ENCODE measurements at places on chromosomes 4 and X. TPM values are rescaled to one million over a fixed set of nuclear protein-coding genes. Genes with fewer than 3 reads are reported as not detected.
A peak's percentile ranks its signal among the peaks of the same experiment; 100 is the strongest.

DNA sequence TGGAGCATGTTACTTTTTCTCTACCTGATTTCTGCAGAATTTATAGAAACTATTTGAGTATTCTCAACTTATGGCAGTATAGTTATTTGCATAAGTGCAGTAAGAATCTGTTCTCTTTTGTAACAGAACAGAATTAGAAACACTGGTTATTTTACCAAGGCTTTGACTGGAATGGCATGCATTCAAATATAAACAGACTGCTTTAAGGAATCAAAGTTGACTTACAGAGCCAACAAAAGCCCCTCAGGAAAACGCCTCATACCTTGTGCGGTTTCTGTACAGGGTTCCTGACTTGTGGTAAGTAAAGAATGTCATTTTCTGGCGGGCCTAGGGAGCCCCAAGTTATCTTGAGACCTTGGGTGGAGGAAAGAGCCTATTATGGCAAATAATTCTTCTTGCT, 97.1 kb downstream of the GPR143 start:
- DNase-seq = no peak

DNA sequence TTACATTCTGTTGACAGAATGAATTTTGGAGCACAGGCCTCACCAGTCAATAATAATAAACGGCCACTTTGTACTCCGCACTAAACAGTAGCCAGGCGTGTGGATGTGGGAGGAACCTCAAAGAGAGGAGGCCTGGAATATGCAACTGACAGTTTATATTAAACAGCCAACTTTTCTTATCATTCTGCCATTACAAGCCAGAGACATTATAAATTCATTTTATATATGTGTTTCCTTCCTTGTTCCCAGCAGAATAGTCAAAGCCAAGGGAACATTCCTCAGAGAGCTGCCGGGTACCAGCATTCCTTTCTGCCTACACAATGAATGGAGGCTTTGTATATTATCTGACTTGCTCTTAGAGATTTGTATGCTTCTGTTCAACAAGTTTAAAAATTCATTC, 436.5 kb upstream of the FTHL17 start:
- DNase-seq = no peak

Gene TIGD2
- 6.6 TPM for polyA plus RNA-seq

- DNase-seq = no peak
These were observed 49.7 kb upstream of the DDIT4L start for GRCh38 chr4:100240008-100240407.

Gene FAM47E
- 0.08 TPM for polyA plus RNA-seq

Gene OTUD6A
- polyA plus RNA-seq = not detected

DNA sequence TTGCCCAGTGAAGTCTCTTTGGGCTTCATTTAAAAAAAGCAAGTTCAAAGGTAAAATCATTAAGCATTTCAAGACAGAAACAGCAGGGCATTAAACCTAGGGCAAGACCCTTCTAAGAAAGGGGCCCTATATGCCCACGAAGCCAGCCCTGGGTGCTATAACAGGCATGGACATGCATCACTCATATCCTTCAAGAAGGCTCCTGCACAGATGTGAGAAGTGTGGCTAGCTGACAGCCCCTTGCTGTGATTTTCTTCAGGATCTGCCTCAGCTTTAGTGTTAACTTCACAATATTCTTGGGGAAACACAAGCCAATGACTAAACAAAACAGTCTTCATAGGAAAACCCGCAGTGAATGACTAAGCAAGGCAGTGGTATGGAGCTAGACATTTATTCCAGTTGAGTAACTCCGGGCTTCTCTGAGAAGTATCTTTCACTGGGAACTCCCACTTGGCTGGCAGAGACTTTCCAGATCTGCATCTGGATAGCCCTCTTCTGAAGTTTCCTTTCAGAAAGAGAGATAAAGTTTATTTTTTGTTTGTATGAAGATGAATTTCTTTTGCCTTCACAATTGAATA, 11.9 kb upstream of the MAOA start:
- DNase-seq = peak; percentile 19

- DNase-seq = no peak
These were observed 120.2 kb upstream of the PJA1 start for GRCh38 chrX:69285401-69285877.

Gene SATL1
- 0.03 TPM for polyA plus RNA-seq

DNA sequence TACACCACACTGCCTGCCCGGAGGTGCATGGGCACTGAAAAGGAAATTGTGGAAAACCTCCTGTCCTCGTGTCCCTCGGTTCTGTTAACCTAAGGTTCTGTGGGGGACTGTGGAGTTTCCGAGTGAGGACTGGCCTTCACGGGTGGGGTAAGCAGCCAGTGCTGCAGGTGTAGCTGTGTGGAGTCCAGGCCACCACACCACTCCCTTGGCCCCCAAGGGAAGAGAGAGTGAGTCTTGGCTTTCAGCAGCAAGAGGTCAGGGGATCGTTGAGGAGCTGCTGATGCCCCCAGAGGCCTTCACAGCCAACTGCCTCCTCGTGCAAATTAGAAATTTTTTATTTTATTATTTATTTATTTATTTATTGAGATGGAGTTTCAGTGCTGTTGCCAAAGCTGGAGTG, 20.4 kb downstream of the BEND4 start:
- DNase-seq = no peak

- DNase-seq = no peak
These were observed 53.6 kb downstream of the KLHL13 start for GRCh38 chrX:118062817-118063615.

GRCh38 chr4:4818415-4819212, 40.9 kb upstream of the MSX1 start:
- DNase-seq = no peak

Gene AKAP4
- not detected for polyA plus RNA-seq

DNA sequence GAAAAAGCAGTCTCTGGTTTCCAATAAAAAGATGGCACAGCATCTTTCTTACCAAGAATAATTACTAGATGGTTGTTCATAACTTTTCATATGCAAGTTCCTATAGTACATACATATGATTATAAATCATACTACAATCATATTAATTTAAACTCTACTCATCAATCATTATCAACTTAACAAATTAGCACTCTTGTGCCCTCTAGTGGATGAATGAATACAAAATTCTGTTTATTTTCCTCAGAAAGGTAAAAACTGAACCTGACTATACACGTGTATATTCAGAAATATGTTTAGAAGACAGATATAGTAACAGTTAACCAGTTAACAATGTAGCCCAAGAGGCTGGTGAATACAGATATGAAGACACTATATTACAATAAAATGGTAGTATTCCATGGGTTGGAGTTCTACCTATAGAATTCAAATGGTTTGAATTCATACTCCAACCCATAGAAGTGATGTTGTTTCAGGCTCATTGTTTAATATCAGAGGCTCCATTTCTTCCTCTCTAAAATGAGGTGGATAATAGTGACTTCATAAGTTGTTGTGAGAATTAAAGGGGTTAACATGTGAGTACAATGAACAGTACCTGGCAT, 100.0 kb downstream of the ADAMTS3 start:
- DNase-seq = peak; percentile 0

DNA sequence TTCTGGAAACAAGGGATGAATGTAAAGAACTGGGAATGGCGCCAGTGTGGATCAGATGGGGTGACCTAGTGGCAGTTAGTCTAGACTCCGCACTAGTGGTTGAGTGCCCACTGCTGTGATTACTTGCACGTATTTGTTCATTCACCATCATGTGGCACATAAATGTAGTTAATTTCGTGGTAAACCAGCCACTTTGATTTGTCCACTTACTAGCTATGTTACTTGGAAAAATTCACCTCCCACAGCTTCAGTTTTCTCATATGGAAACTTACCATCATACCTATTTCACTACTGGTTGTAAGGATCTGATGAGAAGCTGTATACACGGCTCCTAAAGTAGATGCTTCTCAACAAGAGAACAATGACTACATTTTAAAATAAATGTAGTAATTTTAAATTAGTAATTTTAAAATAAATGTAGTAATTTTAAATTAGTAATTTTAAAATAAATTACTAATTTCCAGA, 394 bp upstream of the DYNLT3 start:
- DNase-seq = no peak

DNA sequence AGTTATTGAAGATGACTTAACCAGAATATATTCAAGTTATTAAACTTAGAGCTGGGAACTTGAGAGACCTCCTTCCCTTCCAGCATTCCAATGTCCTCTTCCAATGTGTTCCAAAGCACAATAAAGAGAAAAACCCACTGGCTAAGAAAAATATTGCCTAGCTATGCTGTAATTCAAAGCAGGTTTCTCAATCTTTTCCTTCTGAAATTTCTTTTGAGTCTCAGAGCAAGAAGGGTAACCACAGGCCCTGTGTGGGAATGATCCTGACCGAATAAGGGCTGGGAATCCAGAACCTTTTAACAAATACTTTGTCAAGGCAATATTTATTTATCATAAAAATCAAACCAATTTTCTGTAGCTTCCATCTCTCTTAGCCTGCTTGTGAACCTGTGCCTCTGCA, 150.7 kb upstream of the SFRP2 start:
- no peak for DNase-seq

Gene PKD2
- polyA plus RNA-seq = 30.6 TPM

DNA sequence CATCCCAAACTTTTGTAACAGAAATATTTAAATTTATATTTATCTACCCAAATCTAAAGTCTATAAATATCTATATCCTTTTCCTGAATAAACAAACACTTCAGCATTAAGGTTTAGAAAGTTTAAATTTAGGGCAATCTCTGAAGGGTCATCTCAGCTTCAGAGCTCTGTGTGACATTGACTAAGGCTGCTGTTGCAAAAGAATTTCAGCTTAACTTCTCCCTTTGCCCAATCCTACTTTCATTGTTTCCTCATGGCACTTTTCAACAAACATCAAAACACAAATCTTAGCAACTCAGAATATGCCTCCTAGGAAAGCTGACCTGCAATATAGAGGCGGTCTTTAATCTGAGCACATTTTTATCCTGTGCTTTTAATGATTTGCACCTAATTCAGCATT, 79.7 kb upstream of the BANK1 start:
- no peak for DNase-seq

GRCh38 chr4:135917011-135917410, 1615.3 kb downstream of the PCDH18 start:
- DNase-seq = no peak

Gene OTC
- polyA plus RNA-seq = not detected
